T-helper 17 cell (primary cell): ENCODE measurements at places on chromosomes 6 and 20. TPM values are rescaled to one million over a fixed set of nuclear protein-coding genes. Genes with fewer than 3 reads are reported as not detected.

The TNNC2 gene
- total RNA-seq = 0.99 TPM

The ARMC12 gene
- 1.2 TPM for total RNA-seq

The ARHGAP18 gene
- 3.7 TPM for total RNA-seq

The SLC22A1 gene
- 0.21 TPM for total RNA-seq

The ACSS1 gene
- total RNA-seq = 34.0 TPM

The TMEM200A gene
- total RNA-seq = 2.3 TPM

DNA sequence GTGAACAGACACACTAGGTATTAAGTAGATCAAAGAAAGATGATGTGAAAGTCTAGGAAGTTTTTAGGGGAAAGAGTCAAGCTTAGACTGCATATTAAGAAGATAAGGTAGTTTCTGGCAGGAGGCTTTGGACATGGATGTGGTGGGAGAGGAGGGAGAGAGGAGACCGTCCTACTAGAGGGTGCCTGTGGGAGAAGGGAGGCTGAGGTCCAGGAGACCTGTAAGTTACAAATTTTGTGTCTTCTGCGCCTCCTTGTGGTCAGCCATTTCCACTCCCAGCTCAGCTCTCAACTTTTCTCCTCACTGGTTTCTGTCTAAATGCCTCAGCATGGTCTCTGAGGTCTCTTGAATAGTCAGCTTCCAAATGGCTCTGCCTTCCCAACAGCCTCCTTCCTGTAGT, 193.5 kb downstream of the UNC5CL start:
- no peak for DNase-seq

DNA sequence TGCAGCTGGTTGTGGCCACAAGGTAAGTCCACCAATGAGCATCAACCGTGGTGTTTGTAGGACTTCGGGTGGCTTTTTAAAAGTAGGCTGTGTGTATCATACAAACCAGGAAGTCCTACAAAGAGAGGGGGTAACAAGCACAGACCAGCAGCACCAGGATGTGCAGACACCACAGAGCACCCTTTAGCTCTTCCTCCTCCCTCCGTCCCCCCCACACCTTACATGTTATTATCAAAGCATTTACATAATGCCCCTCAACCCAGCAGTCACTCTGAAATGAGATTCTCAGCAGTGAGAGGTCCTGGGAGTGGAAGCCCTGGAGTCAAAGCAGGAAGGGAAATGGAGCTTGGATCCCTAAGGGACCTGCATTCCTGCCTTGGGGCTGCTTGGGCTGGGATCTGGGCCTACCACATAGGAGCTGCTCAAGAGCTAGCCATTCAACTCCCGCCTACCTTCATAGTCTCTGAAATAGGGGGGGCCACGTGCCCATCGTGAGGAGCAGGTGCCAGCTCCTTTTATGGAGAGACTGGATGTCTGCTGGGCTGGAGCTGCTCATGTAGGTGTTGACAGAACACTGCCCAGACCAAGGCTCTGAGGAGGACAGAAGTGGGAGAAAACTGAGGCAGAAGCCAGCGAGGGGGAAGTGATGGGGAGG, 90.6 kb downstream of the PSMB1 start:
- DNase-seq = no peak

- DNase-seq = no peak
Observed at GRCh38 chr6:153045271-153045670, 42.8 kb upstream of the MTRF1L start.

- DNase-seq = no peak
Observed at GRCh38 chr6:110337486-110337885, 20.7 kb downstream of the METTL24 start.

DNA sequence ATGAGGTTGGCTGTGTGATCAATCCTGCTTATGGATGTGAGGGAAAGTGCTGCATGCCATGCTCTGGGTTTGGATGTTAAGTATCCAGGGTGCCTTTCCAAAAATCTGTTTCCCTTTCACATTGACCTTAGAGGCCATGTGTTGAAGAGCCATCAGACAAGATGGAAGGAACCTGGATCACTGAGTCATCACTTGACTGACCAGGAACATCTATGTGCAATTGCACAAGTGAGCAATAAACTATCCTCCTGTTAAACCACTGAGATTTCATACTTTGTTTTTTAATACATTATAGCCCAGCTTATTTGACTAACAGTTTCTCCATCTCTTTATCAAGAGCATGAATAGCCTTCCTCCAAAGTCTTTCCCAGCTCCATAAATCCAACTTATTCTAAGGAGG, 17.8 kb upstream of the TMEM14A start:
- no peak for DNase-seq

DNA sequence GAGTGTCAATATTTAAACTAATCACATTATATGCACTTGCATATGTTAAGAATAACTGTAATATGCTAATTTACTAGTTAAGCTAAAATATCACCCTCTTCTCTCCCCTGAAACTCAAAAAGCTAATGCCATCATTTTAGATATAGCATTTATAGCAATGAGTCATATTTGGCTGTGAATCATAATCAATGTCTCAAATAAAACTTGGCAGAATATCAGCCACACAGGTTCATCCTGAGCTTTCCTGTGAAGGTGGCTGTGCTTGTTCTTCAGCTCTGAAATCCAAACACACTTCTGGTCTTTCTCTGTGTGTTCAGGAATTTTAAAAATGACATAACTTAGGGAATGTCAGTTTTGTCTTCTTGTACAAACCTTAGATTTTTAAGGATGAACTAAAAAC, 12.8 kb upstream of the PNRC1 start:
- DNase-seq = no peak

DNA sequence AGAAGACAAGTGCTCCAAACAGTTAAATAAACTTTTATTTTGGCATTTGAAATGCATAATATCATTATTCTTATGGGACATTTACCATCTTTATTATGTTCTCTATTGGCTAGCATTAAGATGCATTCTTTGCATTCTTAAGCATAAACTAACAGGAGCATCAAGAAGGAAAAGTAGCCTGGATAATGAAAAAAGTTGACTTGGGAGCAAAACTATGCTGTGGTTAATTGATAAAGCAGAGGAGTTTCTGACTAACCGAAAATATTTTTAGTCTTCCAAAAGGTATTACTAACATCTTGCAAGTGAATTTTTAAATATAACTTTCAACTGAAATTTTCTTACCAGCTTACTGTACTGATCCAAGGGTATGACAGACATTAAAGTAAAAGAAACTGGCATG, 140.3 kb downstream of the FLRT3 start:
- DNase-seq = no peak
